ENCODE measurements at places on chromosomes 13 and 19.
A peak's percentile ranks its signal among the peaks of the same experiment; 100 is the strongest.

DNA sequence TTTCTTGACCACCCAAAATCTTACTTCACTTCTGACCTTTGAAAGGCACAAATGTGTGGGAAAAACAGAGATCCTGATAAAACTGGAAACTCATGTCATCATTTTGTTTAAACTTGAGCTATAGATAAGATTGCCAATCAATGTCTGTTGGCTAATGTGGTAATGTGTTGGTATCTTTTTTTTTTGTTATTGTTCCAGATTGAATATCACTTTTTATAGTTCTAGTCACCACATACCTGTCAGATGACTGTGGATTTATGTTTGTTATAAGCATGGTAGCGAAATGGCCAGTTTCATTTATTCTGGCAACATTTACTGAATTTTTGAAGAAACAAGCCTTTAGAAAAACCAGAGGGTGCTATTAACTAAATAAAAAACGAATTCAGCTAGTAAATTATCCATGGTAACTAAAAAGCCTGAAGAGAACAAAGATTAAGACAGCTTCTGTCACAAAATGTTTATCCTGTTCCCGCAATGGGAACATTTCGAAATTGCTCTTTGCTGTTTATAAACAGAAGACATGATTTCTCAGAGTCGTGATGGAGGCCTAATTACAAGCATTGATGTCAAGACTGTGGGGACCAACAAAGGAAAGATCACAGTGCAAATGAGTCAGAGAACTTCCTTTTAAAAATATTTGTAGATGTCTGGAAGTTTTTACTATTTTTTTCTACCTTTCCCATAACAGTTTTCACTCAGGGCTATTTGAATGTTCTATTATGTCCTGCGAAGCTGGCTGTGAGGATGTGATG is 82.9 kb upstream of the POSTN start:
- DNase-seq = no peak

GRCh38 chr19:11535792-11536595 is 2.7 kb upstream of the CNN1 start:
- peak; percentile 95 for DNase-seq

DNA sequence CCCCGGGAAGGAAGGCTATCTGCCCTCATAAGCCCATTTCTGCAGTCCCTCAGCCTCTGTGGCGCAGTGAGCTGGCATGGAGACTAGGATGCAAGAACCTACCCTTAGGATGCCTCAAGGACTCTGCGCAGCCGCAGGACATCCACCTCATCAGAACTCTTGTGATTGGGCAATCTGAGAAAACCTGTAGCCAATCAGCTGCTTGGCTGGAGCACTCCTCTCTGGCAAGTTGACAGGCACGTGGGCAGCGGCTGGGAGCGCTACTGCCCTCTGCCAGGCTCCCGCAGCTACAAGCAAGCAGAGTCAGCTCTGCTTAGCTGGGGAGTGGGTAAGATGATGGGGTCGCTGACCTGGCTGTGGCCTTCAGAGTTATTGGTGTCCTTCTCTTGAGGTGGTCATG is 1.5 kb upstream of the ECSIT start:
- DNase-seq = peak; percentile 76

DNA sequence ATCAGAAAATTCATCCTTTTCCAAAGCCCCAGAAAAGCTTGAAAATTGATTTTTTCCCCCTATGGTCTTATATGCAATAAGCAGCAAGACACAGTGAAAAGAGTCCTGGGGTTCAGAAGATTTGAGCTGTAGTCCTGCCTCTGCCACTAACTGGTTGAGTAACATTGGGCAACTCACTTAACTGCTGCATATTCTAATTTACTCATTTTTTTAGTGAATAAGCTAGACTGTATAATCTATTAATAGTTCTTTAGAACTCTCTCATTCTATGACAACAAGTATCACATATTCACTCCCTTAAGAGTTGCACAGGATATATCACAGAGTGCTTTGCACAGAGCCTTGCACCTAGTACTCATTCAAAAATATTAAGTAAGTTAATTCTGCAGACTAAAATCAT is 110.8 kb downstream of the STOML3 start:
- no peak for DNase-seq

- no peak for DNase-seq
These were observed 30.0 kb downstream of the MYH14 start for GRCh38 chr19:50233308-50233910.

DNA sequence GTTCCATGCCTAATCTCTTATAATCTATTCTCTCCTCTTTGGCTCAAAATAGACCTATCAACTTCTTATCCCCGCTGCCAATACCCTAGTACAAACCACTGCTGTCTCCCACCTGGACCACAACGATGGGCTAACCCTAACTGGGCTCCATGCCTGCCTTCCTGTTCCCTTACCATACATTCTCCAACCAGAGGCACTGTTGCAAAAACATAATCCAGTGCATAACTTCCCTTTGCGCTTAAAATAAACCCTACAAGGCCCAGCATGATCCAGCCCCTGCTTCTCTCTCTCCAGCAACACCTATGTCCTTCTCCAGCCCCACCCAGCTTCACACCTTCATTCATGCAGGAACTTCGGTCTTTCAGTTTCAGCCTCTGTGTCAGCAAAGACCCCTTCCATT is 27.4 kb upstream of the CEBPA start:
- no peak for DNase-seq

DNA sequence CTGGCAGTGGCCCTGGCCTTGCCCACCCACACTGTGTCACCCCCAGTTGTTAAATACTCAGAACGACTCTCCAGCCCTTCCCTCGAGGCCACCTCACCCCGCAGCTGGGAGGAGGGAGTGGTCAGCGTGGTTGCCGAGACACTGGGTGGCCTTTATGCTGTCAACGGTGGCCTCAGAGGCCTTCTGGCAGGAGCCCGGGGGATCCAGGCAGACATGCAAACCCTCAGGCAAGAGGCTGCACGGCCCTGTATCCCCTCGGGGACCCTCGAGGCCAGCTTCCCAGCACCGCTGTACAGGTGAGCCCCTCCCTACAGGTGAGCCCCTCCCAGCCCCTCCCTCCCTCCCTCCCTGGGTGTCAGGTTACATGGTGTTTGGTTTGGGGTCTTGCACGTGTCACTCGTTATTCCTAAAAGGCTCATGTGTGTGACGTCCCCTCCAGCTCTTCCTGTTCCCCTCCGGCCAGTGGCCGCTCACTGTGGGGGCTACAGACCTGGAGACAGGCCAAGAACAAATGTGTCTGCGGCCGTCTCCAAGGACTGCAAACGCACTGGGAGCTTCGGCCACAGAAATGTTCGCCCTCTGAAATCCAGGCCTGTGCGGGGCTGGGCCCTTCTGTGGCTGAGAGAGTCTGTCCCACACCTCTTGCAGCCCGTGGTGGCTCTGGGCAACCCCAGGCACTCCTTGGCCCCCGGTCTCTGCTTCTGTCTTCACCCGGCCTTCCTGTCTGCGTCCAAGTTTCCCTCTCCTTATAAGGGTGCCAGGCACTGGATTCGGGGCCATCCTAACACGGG is at the start of gene TEKTIP1:
Gene TEKTIP1, plus strand, starts transcription at position 210 of the 791 bp plus-strand sequence. Its CDS starts 4 bp downstream, at position 214.
- no peak for DNase-seq

DNA sequence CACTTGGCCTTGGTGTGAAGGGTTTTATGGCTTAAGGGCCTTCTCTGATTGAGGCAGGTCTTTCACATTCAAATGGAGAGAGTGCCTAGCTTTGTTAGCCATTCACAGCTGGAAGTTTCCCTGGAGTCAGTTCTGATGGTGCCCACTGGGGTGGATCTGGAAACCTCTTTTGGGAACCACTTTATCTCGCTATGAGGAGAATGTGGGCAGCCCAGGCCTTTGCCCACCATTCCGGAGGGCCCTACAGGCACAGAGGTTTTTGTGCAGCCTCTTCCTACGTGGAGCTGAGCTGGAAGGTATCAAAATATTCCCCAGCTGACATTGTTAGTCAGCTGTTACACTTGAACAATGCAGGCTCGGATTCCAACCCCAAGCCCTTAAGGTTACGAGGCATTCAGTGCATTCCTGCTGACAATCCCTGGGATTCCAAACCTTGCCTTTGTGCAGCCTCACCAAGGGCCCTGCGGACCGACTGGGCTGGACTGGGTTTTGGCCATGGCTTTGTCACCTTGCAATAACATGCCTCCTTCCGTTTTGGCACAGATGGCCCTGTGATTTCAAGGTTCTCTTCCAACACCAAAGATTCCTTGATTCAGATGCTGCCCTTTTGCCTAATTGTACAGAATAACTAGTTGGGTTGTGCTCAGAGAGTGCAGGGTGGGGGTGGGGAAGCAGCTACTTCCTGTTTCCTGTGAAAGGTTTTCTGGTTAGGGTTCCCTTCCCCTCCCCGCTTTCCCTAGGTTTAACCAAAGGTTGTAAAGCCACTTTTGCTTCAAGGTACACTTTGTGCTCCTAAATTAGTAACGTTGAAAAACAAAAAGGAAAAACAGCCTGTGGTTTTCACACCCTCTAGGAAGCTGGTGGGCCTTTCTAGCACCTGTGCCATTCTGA is 27.0 kb downstream of the SAE1 start:
- peak; percentile 47 for DNase-seq

DNA sequence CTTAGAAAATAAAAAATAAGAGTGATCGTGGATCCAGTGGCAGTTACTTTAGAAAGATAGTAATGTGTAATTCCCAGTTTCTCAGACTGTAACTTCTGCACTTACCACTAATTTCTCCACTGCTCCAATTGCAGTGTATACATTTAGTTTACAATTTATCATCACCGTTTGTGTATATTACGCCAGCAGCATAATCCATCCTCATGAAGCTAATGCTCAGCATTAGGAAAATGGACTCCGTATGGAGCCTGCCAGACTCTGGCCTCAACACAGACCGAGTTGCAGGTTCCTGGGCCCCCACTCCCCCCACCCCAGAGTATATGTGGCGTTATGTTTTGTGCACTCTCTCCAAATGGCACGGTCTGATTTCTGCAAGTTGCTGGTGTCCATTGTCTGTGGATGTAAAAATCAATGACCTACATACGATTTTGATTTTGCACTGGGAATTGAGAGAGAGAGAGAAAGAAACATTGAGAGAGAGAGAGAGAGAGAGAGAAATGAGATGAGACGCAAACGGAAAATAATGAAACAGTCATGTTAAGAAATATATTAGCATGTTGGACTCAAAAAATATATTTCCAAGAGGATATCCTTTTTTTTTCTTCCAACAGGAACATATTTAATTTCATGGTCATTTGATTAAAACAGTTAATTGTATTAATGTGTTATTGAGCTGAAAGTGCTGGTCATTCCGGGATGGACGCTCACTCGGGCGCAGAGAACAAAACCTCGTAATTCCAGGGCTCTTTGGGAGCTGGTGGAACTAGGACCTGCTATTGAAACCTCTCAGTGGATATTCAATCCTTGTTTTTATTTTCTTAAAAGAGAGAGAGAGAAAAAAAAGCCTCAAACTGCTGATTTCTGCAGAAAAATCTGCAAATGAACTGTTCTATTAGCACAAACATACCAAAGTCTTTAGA is 278.8 kb downstream of the TSHZ3 start:
- no peak for DNase-seq

DNA sequence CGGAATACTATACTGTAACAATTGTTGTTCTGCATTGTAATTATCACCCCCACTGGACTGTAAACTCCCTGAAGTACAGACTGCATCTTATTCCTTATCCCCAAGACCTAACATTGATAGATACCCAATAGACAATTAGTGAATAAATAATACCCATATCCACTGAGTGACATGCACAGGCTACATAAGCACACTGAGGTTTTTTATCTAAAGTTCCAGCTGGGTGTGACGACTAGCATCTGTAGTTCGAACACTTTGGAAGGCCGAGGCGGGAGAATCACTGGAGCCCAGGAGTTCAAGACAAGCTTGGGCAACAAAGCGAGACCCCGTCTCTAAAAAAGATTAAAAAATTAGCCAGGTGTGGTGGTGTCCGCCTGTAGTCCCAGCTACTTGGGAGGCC is 2.5 kb downstream of the KPNA3 start:
- DNase-seq = no peak

GRCh38 chr13:76707360-76707759 is 178.8 kb downstream of the KCTD12 start:
- no peak for DNase-seq

GRCh38 chr13:76939215-76939614 is 9.1 kb upstream of the ACOD1 start:
- DNase-seq = no peak

GRCh38 chr19:17243830-17244617 is 1.7 kb downstream of the NR2F6 start:
- no peak for DNase-seq

DNA sequence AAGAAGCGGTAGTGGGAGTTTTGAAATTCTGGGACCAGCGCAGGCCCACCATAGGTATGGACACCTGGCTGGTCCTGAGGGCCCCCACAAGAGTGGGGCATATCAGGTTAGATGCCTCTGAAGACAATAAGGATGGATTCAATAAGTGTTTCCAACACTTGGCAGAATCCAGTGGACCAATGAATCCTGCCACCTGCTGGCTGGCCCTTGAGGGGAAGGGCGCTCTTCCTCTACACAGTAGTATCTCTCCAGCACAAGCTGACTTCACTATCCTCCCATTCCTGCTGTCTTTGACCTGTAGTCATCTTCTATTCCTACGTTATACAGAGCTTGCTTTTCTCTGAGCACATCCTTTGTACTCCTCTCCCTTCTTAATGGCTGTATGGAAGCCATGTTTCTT is 199.7 kb upstream of the TSHZ3 start:
- DNase-seq = no peak

DNA sequence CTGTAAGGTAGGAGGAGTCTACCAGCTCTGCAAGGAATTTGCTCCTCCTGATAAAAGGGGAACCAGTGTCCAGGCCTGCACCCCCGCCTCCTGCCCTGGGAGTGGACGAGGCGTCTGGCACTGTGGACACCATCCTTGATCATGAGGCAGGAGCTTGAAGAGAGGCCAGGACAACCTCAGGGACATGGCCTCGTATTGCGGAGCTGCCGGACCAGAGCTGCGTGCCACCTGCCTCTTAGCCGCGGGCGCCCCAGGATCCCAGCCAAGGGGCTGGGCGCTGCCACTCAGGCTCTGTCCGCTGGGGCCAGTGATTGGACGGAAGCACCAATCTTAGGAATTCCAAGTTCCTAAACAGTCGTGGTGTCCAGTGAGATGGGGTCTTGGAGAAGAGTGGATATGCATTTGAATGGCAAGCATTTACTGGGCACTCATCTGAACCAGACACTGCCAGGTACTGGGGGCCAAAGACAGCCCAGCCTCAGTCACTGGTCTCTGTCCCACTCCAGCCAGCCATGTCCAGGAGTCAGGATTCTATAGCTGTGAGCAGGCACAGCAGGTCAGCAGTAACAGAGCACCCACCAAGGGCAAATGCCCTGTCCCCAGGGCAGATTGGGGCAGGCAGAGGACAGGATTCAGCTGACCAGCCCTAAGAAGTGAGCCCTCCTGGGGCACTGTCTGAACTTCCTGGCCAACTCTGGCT is 39.1 kb upstream of the ANKRD10 start:
- DNase-seq = no peak

- DNase-seq = no peak
These were observed 20.9 kb downstream of the VAV1 start for GRCh38 chr19:6793411-6793810.

DNA sequence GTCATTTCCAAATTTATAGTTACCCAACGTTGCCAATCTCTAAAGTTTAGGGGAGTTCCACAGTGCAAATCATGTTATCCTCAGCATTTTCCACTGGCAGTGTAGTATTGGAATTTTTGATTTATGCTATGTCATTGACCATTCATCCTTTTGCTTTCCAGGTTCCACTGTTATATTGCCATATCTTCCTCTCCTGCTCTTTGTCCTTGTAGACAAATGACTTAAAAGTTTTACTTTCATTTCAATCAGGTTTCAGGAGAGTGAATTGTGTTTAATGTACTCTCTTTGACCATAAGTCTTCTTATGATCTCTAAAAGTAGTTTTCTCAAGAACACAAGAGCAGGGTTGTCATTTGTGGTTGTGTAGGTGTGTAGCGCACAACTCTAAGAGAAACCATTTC is 274.6 kb downstream of the COG6 start:
- DNase-seq = no peak
